Choroid plexus epithelial cell (primary cell): ENCODE measurements at places on chromosomes 16 and 17.

GRCh38 chr17:47324224-47325020 is 667 bp downstream of the EFCAB13 start:
- peak; percentile 40 for DNase-seq

DNA sequence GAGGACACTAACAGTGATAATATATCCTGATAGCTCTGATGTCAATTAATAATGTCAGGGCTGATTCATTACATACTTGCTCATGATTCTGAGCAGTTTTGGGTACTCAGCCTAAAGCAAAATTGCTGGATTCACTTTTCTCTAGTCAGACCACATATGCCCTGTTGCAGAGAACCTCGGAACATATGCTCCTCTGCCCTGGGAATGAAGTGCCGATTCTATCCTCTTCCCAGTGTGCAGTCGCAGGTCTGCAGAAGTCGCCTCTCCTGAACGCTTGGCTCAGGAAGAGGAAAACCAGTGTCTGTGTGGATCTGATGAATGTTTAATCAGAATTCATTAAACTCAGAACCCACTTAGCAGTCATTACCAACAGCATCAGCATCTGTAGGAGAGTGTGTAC is 34.5 kb downstream of the ABCC12 start:
- DNase-seq = no peak

DNA sequence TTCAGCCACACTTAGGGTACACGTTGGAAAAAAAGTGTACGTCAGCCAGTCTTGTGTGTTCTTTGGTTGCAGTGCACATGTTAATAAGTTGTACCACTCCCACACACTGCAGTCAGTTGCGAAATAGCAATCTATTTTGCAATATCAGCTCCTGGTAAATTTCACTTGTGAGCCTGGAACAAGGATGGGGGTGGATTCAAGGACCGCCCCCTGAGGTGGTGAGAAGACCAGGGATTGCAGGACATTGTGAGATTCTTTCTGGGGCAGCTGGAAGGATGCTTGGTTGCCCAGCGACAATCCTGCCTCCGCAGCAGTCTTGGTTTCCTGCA is 78.6 kb upstream of the ZFHX3 start:
- DNase-seq = peak; percentile 83

DNA sequence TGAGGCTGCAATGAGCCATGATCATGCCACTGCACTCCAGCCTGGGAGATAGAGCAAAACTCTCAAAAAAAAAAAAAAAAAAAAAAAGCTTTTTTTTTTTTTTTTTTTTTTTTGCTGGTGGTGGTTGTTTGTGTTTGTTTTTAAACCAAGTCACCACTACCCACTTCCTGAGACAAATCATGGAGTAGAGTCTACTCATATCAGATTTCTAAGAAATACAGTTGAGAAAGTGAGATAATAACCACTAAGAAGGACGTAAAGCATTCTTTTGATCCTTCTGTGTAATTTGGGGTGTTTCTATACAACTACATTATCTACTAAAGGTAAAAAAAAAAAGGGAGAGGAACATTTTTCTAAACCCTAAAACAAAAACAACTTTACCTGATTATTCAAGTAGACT is 38.0 kb downstream of the AXIN2 start:
- DNase-seq = no peak

- no peak for DNase-seq
Observed at GRCh38 chr16:86022381-86022960, 123.5 kb downstream of the IRF8 start.

- DNase-seq = no peak
Observed at GRCh38 chr16:71803305-71803690, 5.3 kb downstream of the AP1G1 start.

DNA sequence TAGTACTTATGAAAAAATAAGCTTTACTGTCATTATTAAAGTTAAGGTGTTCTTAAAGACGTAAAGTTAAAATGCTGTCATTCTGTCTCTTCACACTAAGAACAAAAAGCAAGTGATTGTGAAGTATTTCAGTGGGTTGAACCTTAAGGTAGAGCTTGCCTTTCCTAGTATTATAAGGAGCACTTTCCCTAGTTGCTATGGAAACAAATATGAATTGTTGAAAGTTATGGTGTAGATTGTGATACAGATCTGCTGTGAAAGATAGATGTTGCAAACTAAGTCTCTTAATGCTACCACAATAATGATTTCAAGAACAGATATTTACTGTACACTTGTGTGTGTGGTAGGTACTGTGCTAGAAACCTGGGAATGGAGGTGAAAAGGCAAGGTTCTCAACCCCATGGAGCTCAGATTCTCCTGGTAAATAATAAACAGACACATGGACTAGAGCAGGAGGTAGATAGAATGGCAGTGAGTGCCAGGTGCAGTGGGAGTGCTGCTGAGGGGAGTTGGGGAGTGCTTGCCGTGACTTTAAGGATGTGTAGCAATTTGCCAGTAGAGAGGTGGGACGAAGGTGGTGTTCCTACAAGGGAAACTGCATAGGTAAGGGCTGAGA is 34.7 kb downstream of the MRTFB start:
- no peak for DNase-seq

DNA sequence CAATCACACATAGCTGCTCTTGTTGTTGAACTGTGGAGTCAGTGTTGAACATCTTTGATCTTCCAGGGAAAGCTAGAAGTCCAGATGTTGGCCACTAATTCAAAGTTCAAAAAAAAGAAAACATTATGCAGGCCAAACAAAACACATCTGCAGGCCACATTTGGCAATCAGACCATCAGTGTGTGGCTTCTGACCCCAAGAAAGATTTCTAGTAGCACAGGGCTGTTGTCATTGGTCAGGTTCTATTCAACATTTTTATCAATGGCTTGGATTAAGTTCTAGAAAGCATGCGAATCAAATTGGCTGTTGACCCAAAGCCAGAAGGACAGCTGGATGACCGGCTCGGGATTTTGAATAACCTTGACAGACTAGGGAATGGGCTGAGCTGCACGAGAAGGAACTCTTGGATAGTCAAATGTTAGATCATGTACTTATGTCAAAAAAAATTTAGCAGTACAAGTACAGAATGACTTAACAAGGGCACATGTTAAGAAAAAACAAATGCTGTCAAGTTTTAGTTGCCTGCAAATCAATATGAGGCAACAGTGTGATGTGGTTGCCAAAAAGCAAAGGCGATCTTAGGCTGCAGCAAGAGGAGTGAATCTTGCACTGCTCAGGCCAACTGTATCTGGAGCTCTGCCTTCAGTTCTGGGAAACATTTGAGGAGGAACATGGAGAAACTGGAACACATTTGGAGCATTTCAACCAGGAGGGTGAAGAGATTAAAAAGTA is 187.6 kb downstream of the RGS9 start:
- DNase-seq = peak; percentile 36

DNA sequence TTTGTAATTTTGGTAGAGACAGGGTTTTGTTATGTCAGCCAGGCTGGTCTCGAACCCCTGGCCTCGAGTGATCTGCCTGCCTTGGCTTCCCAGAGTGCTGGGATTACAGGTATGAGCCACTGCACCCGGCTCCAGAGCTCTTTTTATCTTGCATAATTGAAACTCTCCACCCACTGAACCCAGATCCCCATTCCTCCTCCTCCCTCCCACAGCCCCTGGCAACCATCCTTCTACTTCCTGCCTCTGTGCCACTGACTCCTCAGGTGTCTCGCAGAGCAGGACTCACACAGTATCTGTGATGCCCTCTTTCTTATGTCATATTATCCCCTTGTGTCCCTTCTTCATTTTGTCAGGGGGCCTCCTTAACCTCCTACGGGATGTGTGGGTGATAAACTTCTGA is 340.7 kb downstream of the SLC39A11 start:
- no peak for DNase-seq

DNA sequence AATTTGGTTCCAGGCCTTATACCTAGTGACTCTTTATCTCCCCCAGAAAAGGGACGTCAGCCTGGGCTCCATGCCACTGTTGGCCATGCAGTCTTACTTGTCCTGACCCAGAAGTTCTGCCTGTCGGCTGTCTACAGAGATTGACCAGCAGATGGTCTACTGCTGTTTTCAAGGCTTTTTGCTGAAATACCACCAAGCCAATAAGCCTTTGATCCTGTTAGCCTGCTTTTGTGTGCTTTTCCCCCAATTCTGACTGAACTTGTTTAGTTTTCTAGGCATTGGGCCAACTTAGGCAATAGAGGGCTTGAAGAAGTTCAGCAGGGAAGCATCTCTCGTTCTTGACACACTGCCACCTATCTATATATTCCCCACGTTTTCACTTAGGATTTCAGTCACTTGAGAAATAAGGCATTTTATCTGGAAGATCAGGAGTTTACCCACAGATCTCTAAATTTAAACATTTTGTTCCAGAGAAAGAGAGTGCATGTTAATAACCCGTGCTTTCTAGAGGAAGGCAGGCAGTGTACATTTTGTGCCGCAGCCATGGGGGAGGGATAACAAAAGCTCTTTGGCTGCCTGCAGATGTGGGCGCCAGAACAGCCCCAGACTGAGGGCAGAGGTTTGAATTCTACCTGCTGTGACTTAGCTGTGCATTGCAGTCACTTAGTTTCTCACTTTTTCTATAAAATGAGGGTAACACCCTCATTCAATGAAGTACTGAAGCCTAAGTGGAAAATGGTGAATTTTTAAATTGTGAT is 12.3 kb upstream of the CARMIL2 start:
- DNase-seq = peak; percentile 90
